Small intestine (tissue), 16 donors: ENCODE measurements at places on chromosomes 2 and 18. TPM values are rescaled to one million over a fixed set of nuclear protein-coding genes. Genes with fewer than 3 reads are reported as not detected.

Gene DLX1
- polyA plus RNA-seq = not detected

Gene ATP6V1C2
- 0.54 TPM for polyA plus RNA-seq

GRCh38 chr2:127429844-127430425, 11.7 kb downstream of the PROC start:
- DNase-seq = no peak

DNA sequence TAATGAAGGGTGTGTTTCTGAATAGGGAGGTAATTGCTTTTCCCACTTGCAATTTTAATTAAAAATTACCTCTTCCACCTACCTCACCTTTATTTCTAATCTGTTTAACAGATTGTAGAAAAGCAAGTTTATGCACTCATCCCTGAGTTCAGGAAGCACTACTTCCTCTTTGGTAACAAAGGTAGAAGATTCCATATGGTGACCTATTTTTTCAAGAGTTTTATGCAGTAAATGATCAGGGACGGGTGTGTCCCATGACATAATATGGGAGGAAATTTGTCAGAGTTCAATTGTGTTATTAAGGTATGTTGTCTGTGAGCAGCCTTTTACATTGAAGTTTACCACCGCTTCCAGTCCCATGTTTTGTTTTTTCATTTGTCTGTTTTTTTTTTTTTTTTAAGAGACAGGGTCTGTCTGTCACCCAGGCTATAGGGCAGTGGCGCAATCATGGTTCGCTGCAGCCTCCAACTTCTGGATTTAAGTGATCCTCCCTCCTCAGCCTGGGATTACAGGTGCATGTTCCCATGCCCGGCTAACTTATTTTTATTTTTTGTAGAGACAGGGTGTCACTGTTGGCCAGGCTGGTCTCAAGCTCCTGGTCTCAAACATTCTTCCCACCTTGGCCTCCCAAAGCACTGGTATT, 68.2 kb downstream of the ASAP2 start:
- peak; percentile 35 for DNase-seq

Gene TUBB8B
- 0.51 TPM for polyA plus RNA-seq

GRCh38 chr2:151103551-151103950, 158.1 kb downstream of the RBM43 start:
- no peak for DNase-seq

DNA sequence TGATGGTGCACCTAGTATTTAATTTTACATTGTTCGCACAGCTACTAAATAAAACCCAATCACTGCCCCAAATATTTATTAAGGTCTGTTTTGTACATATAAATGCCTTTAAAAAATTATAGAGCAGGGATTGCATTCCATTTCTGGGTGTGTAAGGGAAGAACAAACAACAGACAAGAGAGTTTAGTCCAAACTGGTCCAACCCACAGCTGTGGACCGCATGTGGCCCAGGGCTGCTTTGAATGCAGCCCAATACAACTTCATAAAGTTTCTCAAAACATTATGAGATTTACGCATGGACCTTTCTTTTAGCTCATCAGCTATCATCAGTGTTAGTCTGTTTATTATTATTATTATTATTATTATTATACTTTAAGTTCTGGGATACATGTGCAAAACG, 114.8 kb upstream of the LRATD1 start:
- no peak for DNase-seq
